SJCRH30 (cell line): ENCODE measurements at places on chromosomes 5 and 9.

DNA sequence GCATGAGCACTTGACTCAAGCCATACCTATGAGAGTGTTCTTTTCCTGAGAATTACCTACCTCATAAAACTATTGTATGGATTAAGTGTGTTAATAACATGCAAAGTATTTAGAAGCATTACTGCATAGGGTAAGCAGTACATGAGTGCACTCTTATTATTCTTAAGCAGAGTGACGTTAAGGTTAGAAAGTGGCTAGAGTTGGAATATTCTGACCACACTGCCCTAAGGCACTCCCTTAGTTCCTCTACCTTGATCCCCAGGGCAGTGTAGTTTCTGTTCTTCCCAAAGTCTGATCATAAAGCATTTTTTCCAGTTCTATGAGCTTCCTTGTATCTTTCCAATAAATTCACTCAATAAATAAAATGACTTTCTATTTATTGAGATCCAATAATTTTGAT, 189.2 kb downstream of the PCSK1 start:
- DNase-seq, result no peak

GRCh38 chr9:36895744-36896260, 138.3 kb downstream of the PAX5 start:
- no peak for DNase-seq

DNA sequence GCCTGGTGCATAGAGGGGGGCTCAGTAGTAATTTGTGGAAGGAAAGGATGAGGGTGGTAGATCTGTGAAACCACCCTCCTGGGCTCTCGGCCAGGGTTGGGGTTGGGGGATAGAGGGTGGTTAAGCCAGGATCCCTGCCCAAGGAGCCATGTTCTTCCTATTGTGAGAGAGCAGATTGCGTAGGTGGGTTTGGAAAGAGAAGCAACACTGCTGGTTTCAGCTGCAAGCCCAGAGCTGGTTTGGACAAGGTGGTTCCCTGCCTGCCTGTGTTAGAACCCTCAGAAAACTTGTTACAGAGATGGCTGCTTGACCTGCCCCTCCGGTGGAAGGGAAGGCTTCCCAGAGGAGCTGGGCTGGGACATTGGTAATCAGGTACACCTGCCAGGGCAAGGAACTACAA, 131.2 kb upstream of the HAND1 start:
- no peak for DNase-seq

DNA sequence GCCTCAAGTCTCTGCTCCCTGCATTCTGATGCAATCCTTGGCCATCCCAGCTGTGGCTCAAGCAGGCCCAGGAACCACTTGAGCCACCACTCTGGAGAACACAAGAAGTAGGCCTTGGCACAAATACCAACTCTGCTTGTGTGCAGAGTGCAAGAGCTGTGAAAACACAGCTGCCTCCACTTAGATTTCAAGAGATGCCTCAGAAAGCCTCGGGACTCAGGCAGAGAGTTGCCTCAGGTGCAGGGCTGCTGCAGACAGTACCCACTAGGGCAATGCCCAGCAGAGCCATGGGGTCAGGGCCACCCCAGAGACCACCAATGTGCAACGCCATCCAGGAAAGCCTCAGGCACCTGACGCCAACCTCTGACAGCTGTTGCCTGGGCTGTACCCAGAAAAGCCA, 82.4 kb downstream of the FREM1 start:
- DNase-seq, result no peak

- no peak for DNase-seq
Observed at GRCh38 chr5:159216454-159216853, 7.1 kb upstream of the RNF145 start.

DNA sequence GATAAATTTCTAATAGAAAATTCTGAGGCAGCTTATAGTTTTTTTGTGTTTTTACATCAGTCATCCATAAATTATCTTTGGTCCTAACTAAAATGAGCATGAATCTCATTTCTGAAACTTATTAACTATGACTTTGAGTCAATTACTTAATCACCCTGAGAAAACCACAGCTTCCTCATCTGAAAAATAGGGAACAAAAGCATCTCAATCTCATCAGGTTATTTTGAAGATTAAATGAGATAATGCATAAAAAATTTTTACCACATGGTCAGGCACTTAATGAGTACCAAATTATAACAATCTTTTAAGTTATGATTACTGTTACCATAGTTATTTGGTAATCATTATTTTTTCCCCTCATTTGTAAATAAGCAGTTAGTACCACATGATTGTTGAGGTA, 279.1 kb downstream of the MAST4 start:
- no peak for DNase-seq

GRCh38 chr5:168104350-168104749, 187.1 kb upstream of the WWC1 start:
- no peak for DNase-seq

DNA sequence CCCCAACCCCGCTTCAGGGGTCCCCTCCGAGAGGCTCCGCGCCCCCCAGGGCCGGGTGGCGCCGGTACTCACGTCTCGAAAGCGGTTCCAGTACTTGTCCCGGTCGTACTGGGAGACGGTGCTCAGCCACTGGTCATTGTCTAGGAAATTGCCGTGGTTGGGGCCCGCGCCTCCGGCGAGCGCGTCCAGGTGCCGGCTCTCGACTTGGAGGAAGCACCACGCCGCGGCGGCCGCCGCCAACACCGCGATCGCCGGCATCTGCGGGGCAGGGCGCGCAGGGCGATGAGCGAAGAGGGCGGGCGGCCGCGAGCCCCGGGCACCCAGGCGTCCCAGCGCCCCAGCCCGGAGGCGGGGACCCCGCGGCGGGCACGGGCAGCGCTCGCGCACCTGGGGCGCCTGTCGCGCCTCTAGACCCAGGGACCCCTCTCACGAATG, 808 bp downstream of the SPOCK1 start:
- DNase-seq, result no peak

DNA sequence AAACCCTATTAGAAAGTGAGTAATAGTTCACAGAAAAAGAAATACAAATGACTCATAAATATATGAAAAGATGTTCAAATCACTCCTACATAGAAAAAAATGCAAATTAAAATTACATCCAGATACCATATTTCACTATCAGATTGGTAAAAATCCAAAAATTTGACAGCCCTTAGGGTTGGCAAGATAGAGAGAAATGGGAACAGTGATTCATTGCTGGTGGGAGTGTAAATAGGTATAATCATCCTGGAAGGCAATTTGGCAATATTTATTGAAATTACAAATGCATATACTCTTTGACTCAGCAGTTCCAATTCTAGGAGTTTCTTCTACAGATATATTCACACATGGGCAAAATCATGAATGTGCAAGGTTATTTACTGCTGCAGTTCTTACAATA, 273.5 kb downstream of the NR2F1-AS1 start:
- no peak for DNase-seq

- DNase-seq, result peak; percentile 46
Observed at GRCh38 chr5:77087484-77088261, 588 bp upstream of the ZBED3 start.

DNA sequence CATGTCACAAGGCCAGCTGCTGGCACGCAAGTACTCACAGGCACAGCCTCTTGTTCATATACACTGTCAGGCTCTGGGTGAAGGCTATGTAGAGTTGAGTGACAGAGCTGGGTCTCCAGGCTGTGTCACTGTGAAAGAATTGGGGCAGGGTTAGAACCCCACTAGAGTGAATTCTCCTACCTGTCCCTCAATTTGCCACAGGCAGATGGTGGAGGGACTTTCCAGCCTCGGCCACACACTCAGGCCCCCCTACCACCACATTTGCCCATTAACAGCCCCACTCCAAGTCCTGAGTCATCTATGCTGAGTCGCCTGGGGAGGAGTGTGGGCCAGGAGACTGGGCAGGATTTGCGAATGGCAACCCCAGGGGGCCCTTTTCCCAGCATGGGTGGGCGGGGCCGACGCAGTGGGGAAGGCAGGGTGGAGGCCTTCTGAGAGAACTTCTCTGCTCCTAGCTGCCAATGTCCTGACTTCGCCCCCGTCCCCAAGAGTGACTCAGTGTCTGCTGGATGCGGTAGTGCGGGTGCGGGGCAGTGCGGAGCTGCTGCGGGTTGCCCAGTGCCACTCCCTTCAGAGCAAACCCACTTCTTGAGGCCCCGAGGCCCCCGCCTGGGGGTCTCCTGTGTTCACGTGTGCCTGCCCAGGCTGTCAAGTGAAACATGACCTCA, 50.3 kb upstream of the PSD2 start:
- DNase-seq, result peak; percentile 86

DNA sequence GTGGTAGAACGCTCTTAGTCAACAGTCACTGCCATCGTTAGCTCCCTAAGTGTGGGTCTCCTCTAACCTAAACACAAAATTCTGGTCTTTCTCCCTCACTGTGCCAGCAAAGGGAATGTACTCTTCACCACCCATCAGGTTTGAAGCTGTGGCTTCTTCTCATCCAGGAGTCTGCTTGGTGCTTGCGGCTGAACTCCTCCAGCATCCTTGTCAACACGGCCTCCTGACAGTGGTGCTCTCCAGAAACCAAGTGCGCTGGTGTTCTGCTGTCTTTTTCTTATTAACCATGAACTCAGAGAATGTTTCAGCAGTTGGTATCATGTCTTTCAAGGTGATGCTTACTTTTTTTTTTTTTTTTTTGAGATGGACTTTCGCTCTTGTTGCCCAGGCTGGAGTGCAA, 23.9 kb upstream of the LPCAT1 start:
- no peak for DNase-seq

DNA sequence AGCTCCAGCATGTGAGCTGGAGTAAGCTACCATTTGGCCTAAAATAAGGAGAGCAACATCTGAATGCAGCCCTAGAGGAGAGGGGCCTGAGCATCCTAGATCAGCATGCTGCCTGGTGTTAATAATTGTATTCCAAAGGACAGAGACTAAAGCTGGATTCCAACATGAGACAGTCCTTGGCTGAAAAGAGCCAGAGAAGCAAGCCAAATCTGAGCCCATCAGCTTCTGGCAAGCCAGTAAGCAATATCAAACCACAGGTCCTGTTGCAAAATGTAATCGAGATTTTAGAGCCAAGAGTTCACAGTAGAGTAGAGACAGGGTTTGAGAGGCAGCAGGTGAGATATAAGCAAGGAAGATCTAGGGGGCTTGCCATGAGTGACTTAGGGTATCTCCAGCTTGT, 42.3 kb upstream of the DMAC1 start:
- no peak for DNase-seq

DNA sequence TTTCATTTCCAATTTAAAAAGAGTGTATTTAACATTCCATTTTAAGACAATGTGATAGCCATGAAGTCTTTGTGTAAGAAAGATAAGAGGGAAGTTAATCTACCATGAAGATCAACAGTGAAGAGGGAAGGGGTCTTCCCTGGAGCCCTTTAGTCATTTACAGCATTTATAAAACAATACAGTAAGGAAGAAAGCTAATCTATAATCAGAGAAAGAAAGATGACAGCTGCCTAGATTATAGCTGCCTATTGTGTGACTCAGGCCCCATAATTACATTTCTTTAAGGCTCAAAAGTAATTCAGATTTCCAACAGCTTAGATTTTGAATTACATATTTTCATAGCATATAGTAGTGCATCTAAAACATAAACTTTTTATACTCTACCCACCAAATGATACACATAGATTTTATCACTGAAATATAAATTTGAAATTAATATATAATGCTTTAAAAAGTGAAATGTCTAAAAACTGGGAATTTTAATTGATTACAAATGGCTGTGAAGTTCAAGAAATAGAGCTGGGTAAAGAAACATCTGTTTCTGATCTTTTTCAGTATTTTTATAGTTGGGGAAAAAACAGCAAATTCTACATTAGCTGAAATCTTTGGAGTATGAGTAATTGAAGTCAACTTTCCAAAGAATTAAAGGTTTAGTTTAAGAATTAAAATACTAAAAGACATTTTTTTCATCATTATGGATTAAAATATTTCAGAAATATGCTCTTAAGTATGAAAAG, 89.6 kb downstream of the RIC1 start:
- peak; percentile 3 for DNase-seq

GRCh38 chr9:110065532-110065931, 142.4 kb downstream of the C9orf152 start:
- DNase-seq, result no peak

DNA sequence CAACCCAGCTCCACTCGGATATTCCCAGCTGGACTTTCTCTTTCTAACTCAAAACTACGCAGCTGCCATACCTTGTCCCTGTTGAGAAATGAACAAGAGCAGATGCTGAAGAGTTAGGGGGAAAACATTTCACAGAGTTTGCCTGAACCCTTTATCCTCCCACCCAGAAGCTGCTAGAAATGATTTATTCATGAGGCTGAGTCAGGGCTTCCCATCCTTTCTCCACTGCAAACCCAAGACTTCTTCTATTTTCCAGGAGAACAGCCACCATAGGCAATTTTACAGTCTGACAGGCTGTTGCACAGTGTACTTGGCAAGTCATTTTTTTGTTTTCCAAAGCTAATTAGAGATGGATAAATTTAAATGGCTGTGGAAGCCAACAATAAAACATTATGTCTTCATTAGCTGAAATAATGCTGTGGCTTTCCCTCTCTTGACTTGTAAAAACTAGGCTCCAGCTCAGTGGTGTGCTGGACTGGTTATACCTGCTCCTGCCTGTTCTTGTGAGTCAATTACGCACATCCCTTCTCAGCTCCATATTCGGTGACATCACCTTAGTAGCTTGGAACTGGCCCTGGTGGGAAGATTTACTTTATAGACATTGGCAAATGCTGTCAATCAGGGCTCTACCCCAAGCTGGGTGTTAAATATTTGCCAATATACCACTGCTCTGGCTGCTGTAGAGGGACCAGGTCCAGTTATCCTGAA, 71.9 kb downstream of the KIF4B start:
- DNase-seq, result no peak

- DNase-seq, result no peak
Observed at GRCh38 chr9:114096041-114096511, 3.0 kb downstream of the KIF12 start.

DNA sequence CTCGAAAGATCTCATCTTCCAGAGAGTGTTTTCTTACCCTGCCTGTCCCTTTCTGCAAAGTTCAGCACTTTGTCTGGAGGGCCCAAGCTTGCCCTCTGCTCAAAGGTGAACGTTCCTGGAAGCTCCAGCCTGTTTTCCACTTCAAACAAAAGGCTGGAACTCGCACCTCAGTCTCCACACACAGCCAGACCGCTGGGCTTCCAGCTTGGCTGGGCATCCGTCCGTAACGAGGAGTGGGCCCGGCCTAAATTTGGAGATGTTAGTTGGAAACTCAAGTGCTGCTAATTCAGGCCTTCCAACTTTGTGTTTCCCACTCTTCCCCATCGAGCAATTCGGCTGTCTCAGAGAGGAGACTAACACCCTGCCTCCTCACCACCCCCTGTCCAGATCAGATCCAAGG, 35.1 kb downstream of the FGF18 start:
- DNase-seq, result no peak

DNA sequence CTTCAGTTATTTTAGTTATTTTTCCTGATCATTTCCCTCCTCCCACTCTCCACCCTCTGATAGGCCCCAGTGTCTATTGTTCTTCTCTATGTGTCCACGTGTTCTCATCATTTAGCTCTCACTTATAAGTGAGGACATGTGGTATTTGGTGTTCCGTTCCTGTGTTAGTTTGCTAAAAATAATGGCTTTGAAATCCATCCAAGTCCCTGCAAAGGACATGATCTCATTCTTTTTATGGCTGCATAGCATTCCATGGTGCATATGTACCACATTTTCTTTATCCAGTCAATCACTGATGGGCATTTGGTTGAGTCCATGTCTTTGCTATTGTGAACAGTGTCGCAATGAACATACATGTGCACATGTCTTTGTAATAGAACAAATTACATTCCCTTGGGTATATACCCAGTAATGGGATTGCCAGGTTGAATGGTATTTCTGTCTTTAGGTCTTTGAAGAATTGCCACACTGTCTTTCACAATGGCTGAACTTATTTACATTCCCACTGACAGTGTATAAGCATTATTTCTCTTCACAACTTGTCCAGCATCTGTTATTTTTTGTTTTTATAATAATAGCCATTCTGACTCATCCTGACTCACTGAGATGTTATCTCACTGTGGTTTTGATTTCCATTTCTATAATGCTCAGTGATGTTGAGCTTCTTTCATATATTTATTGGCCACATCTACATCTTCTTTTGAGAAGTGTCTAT, 17.2 kb upstream of the DIRAS2 start:
- DNase-seq, result no peak
